ENCODE measurements at places on chromosomes 12 and 14.

- DNase-seq = no peak
Observed at GRCh38 chr12:58818546-58818945, 101.8 kb downstream of the LRIG3 start.

DNA sequence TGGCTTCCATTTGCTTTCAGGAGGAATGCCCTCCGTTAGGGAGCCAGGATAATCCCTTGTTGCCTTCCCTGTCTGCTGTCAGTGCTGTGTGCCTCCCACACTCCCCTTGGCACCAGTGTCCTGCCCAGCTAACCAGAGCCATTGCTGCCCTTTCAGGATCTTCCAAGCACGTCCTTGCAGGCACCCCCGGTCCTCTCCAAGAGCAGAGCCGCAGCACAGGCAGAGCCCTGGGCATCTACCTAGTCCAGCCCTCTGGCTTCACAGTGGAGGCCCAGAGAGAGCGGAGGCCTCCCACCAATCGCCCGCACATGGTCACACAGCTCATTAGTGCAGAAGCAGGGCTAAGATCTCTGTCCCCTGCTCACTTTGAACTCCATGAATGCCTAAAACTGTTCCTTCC lies 39.0 kb upstream of the TSPAN9 start:
- DNase-seq = no peak

GRCh38 chr14:51521764-51522163 lies 129.9 kb upstream of the FRMD6 start:
- DNase-seq = no peak

DNA sequence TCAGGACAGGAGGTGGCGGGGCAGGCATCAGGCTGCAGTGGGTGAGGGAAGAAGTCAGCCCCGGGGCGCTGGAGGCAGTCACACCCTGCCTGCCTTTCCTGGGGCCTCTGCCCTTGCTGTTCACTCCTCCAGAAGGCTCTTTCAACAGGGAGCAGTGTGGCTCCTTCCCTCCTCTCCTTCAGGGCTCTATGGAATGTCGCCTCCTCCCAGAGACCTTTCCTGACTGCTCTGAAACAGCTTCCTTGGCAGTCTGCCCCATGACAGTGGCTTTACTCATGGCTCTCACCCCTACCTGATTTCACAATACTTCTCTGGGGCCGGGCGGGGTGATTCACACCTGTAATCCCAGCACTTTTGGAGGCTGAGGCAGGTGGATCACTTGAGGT lies 7.1 kb downstream of the RHOF start:
- no peak for DNase-seq

DNA sequence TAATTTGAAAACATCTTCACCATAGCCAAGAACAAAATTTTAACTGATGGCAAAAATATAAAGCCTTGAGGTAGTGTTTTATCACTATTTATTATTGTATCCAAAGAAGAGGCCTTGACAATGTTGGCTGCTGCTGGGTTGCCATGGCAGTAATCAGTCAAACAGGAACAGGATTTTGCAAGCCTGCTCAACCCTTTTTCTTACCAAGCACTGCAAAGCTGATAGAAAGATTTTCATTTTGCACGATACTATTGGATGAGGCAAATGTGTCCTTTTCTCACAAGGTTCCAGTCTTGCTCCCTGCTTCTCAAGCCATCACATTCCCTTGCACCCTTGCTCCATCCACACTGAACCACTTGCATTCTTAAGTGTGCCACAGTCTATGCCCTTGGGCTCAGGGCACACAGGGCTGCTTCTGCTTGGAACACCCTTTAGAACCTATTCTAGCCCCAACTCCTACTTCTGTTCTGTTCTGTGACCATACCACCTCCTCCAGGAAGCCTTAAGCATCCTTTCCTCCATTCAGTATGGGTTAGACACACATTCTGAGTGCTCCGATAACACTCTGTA lies 76.5 kb upstream of the AMIGO2 start:
- no peak for DNase-seq

- DNase-seq = no peak
Observed at GRCh38 chr12:19938031-19938430, 430.3 kb upstream of the PDE3A start.

DNA sequence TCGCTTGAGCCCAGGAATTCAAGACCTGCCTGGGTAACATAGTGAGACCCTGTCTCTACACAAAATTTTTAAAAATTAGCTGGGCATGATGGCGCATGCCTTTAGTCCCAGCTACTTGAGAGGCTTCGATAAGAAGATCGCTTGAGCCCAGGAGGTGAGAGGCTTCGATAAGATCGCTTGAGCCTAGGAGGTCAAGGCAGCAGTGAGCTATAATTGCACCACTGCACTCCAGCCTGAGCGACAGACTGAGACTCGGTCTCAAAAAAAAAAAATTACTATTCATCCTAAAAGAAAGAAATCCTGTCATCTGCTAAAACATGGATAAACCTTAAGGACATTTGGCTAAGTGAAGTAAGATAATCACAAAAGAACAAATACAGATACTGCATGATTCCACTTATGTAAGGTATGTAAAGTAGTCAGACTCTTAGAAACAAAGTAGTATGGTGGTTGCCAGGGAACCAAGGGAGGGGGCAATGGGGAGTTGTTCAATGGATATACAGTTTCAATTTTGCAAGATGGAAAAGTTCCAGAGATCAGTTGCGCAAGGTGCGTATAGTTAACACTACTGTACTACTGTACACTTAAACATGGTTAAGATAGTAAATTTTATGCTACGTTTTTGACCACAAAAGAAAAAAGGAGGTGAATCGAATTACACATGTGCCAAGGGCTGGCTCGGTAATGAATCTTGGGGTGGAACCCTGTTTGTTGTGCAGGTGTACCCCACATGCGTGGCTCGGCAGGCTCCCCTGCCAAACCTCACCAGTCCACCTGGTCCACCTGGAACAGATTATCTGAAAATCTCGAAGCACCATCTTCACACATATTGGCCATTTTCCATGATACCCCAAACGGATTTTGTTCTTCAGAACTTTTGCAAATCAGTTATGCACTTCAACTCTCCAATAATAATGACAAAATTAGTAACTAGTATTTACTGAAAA lies 18.3 kb upstream of the ATP2A2 start:
- DNase-seq = no peak

GRCh38 chr12:121505513-121505912 lies 75.3 kb downstream of the KDM2B start:
- DNase-seq = no peak

DNA sequence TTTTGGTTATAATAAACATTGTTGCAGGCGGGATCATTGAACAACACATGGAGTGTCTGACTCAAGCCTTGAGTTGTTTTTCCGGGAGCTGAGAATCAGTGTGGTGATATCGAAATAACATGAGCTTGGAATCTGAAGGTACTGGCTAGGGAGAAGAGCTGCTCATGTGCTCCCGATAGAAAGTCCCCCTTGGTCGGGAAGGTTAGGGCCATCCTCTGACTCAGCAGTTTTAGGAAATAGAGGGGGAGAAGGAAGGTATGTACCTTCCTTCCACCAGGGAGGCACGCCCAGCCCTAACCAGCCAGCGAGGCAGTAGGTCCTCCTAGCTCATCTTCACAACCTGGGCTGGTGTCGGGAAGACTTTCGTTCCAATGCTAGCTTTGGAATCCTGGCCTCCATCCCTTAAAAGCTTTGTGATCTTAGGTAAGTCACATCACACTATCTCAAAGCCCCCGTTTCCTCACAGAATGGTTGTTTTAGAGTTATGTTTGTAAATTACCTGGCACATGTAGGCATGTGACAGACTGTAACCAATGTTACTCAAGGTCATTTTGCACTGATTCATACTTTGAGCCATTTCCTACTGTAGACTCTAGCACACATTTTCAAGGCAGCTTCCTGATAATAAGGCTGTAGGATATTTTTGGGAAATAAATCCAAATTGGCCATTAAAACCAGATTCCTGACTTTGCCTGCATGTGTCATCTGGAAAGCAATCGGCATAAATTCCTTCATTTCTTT lies 1.9 kb upstream of the RAB35 start:
- no peak for DNase-seq

DNA sequence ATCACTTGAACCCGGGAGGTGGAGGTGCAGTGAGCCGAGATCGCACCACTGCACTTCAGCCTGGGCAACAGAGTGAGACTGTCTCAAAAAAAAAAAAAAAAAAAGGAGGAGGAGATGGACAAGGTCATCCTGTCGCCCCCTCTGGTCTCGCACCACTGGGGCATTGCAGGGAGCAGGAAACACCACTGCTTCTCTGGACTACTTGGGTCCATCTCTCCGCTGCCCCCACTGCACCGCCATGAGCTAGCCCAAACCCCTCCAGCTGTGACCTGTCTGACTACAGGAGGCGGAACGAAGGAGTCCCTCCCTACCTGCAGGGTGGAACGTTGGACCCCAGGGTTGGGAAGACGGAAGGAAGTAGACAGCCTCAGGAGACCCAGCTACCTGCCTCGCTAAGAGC lies 18.2 kb upstream of the FAM222A start:
- DNase-seq = no peak

GRCh38 chr12:19130224-19131024 lies 891 bp downstream of the PLEKHA5 start:
- no peak for DNase-seq

DNA sequence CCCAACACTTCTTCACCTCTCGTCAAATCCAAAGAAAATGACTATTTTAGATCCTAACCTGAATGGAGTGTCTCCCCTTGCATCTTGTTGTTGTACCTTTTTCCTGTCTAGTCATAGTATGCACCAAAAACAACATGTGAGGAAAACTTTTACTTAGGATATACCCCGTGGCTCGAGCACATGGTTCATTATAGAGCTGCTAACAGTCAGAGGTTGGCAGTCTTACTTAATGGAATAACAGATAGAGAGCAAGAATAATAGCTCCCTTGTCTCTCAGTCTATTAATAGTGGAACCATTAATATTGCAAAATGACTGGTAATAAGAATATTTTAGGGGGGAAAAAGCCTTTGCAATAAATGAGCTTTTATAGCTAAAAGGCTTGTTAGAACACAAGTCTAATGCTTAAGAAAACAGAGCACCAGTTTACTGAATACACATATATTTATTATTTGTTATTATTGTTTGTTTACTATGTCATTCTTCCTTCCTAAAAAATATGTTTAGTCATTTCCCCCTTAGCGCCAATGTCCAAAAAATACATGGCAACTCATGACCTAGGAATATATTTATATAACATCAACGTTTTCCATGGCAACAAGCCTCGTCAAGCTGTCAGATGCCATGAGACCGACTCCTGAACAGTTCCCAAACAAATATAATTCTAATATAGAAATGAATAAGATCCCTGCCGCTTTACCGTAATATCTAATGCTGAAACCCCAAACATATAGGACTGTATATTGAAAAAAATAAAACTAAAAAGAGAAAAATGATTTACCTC lies 592.4 kb downstream of the SOX5 start:
- no peak for DNase-seq

GRCh38 chr12:108214486-108214885 lies 85.4 kb downstream of the WSCD2 start:
- no peak for DNase-seq

DNA sequence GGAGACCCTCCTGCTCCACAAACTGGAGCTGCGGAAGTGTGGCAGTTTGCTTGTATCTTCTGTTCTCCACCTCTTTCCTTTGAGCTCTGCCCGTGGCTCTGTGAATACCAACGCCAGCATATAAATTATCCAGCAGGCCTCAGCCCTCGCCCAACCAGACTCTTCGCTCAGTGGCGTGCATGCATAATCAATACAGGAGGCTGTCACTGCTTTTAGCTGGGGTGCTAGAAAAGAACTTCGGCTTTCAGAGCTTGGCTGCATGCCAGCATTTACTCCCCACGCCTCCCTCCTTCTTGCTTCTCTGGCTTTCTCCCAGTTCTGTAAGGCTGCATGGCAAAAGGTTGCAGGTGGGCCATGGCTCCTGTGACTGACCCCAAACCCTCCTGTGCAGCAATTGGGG lies 26.9 kb downstream of the NRXN3 start:
- no peak for DNase-seq

- DNase-seq = no peak
Observed at GRCh38 chr12:93137656-93138612, 208.8 kb upstream of the EEA1 start.

DNA sequence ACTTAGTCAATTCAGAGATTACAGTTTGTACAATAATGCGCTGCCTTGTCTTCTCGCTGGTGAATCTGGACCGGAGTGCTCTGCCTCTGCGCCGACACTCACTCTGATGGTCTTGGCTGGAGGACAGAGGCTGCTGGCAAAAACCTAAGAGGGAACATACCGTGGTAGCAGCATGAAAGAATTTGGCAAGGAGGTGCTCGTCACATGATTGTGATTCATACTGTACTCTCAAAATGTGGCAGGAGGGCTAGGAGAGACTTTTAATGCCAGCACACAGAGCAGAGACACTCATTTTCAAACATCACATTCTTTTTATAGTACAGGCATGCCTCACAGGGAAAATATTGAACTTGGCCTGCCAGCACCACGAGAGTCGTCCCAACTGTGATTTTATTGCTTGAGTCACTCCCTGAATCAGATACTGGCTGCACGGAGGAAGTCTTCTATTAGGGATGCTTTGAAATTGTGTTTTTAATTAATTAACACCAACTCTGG lies 67.8 kb downstream of the HMGA2 start:
- no peak for DNase-seq

- no peak for DNase-seq
Observed at GRCh38 chr14:54026671-54027070, 70.0 kb upstream of the BMP4 start.

DNA sequence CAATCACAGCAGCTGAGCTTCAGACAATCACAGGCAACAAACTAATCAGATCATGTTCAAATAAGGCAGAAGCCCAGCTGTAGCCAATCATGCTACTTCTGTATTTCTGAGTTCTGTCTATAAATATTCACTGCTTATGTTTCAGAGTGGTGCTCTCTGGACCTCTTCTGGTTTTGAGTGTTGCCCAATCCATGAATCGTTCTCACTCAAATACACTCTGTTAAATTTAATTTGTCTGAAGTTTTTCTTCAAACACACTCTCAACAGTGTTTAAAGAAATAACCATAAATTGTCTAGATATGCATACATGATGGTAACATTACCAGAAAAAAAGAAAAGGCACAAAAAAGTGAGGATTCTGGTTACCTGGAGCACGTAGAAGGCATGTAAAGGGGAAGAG lies 77.9 kb upstream of the BBS10 start:
- no peak for DNase-seq

DNA sequence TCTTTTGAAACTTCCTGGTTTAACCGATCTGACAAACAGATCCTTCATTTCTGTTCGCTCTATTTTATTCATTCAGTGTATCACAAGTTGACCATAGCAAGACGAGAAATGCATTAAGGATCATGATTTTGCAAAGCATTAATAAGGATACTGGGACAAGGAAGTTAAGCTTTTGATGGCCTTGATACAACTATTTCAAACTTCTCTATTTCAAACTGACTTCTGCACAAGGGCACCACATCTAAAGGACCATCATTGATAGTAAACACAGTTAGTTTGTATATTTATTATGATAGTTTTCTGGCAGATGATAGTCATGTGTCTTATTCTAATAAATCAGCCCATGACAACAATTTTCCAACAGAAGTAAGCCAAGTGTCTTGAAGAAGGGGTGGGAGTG lies 25.8 kb upstream of the PLXNC1 start:
- no peak for DNase-seq

- DNase-seq = no peak
Observed at GRCh38 chr14:38255408-38255672, 553 bp downstream of the CLEC14A start.

Data from stimulated activated CD8-positive, alpha-beta memory T cell treated with anti-CD3 and anti-CD28 coated beads, Interleukin-2, amount 100 ng/mL, for 1 hour (primary cell).